ENCODE measurements at places on chromosomes 12 and 14. TPM values are rescaled to one million over a fixed set of nuclear protein-coding genes. Genes with fewer than 3 reads are reported as not detected.

GRCh38 chr12:90546511-90546910 is 408.5 kb downstream of the CCER1 start:
- no peak for DNase-seq

- DNase-seq: no peak
Observed at GRCh38 chr14:94378527-94379290, 9.7 kb downstream of the SERPINA1 start.

DNA sequence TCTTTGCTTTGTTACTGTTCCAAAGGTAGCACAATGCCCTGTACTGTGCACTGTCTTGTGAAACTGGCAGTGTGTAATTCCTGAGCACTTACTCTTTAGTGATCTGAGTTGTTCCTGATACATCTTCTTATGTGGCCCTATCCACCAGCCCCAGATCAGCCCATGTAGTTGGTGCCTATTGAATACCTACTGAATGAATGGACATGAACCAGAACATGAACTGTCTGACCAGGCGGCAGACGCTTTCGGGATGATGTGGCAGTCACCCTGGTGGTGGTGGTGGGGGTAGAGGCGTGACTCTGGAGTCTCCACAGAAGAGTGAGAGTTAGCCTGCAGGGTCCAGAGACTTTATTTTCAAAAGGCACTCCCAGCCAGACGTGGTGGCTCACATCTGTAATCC is 46.6 kb upstream of the PAPOLA start:
- no peak for DNase-seq

Gene KIF26A
- under 0.01 TPM for total RNA-seq

- peak; percentile 38 for DNase-seq
Observed at GRCh38 chr14:70073924-70074566, 114.7 kb downstream of the SLC8A3 start.

DNA sequence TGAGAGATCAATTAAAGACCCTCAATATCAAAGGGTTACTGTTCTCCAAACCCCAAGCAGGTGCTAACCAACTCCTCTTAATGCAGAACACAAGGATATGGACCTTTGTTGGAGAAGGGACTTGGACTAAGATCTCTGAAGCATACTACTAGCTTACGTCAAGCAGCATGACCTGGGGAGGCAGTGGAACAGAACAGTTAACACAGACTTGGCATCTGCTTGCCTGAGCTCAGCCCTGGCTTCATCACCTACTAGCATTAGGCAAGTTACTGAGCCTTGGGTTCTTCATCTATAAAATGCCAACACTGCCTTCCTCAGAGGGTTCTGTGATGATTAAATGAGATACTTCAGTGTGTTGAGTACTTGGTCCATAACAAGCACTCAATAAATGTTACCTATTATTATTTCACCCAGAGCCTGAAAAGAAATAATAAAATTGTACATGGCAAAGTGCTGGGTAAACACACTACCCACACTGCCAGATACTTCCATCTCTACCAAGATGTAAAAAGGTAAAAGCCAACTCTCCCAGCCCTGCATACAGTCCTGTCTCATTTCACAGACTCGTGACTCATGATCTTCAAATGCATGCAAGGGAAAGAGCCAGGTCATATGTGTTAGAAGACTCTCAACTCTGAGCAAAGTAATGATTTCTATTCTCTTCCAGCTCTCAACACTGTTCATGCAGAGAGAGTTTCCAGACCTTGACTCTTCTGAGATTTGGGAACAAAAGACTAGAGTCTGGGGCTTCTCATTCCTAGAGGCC is 39.7 kb downstream of the FMNL3 start:
- DNase-seq: no peak

Gene FAM177A1
- total RNA-seq: 43.6 TPM

Gene MEG3
- 120 TPM for total RNA-seq

Gene C12orf54
- not detected for total RNA-seq

GRCh38 chr12:101892794-101893193 is 15.4 kb downstream of the DRAM1 start:
- DNase-seq: no peak

GRCh38 chr12:45205165-45205825 is 10.6 kb upstream of the ANO6 start:
- no peak for DNase-seq

DNA sequence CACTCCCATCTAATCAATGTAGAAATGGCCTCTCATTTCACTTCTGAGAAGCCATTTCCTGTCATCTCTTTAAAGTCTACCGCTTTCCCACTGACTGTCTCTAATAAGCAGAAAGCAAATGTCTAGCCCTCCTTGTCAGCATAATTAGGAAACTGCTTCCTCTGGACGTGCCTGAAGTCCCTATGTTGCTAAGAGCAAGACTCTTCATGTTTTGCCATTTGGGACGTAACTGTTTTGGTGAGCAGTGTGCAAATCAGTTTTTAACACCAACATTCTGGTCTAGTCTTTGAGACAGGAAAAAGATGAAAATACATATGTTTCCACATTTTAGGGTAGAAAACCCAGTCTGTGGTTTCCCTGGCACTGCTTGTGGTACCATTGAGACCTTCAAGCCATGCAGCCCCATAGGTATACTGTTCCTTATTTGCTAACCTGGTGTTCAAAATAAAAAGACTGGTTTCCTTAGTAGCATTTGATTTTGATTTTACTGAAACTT is 22.2 kb downstream of the IFNG start:
- no peak for DNase-seq

GRCh38 chr14:31109257-31109656 is 83.1 kb upstream of the STRN3 start:
- DNase-seq: no peak

DNA sequence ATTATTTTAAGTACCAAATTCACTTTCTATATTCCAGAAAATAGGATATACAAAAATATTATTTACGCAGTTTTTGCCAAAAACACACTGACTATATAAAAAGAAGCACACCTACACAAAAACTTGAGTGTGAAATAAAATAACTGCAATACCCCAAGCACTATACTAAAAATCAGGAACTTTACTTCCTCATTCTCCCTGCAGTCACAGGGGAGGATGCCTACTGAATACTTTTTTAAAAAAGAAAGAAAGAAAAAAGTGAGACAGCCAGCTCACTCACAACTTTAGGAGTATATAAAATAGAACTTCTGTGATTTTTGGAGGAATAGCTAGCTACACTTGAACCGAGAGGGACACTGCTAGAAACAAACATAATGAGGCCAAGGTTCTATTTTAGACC is 12.2 kb downstream of the RPS6KA5 start:
- no peak for DNase-seq

DNA sequence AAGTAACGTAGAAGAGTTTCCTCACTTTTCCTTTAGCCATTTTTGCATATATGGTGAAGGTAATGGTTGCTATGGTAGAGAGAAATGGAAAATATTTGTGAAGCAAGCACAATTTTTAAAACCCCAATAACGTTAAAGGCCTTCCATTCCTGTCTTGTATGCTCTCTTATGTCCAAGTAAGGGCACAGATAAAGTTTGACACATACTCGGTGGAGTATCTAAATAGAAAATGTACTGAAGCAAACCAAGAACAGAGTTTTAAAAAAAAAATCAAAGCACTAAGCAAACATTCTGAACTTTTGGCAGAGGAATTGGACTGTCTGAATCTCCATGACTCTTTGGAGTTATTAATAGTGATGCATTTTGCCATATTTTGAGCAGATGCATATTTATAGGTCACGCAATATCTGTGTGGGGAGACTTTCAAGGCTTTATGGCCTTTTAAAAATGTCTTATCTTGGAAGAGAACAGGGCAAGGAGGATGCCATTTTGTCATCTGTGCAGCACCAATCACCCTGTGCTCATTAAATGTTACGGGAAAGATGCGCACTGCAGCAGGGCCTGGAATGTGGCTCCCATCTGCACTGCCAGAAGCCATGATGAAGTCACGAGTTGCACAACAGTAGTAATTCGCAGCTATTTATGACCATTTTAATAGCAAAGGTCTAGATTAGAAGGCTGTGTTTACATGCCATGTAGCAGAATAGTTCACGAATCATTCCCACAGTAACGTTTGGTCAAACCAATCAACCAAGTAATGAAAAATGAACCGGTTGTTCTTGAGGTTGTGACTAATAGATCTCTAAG is 23.3 kb upstream of the AMIGO2 start:
- peak; percentile 100 for DNase-seq

DNA sequence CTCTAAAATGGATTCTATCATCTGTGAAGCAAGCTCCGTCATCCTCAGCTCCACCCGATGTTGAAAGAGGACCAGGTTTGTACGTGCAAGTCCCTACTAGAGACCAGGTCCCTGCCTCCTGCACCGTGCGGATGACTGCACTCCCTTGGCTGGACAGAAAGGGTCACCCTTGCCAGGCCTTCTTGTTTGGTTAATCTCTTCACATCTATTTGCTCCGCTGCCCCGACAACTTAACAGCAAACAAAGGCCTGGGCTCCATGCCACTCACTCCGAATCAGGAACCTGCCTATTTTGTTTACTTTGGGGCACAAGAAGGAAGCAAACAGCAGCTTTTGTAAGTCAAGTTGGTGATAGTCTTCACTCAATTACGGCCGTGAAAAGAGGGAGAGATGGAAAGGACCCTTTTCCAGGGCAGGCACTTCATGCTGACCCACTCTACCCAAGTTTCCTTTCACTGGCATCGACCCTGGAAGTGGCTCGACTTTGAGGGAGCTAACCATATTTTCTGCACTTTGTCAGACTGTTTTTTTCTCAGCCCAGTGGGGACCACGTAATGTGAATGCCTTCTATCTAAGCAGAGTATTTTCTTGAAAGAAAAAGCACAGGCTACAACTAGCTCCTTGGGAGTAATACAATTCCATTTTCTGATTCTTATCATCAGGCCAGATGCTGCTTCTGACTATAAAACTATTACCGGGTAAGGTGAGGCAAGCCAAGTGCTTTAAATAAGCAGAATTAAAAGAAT is 202.6 kb downstream of the FOXN3 start:
- no peak for DNase-seq

GRCh38 chr12:119857041-119857591 is 20.0 kb downstream of the CIT start:
- DNase-seq: no peak

GRCh38 chr12:48688836-48689235 is 6.8 kb upstream of the KANSL2 start:
- DNase-seq: no peak

Gene AQP6
- not detected for total RNA-seq

- DNase-seq: peak; percentile 74
Observed at GRCh38 chr12:113194971-113195391, 9.5 kb downstream of the RITA1 start.

DNA sequence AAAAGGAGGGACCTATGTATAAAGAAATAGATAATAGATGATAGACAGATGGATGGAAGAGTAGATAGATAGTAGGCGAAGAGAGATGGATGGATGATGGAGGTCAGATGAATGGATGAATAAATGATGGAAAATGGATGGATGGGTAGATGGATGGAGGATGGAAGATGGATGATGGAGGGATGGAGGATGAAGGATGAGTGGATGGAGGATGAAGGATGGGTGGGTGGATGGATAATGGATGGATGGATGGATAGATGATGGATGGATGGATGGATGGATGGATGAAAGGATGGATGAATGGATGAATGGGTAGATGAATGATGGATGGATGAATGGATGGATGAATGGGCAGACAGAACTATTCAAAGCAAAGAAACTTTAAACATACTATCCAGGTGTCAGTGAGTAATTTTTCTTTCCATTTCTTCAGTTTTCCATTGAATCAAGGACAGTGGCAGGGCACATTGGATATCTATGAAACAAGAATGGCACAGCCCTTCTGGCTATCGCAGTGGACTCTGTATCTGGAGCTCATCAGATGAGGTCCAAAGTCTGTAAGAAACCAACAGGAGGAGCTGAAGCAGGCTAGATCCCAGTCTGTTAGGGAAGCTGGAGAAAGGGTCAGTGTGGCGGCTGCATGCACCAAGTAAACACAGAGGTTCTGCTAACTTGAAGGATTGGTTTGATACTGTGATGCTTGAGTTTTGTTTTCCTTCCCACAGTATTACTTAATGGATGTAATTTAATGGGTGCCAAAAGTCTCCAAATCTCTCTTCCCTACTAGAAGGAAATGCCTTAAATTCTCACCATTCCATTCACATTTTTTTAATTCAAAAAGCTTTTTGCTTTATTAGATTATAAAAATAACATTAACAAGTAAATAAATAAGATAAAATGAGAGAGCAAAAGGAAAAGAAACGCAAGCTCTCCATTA is 18.1 kb upstream of the MED13L start:
- DNase-seq: no peak

All from fibroblast of villous mesenchyme (primary cell).